BE2C (cell line): ENCODE measurements at places on chromosomes 6 and 20.
A peak's percentile ranks its signal among the peaks of the same experiment; 100 is the strongest.

GRCh38 chr20:7571521-7572055 lies 368.7 kb downstream of the HAO1 start:
- no peak for DNase-seq

DNA sequence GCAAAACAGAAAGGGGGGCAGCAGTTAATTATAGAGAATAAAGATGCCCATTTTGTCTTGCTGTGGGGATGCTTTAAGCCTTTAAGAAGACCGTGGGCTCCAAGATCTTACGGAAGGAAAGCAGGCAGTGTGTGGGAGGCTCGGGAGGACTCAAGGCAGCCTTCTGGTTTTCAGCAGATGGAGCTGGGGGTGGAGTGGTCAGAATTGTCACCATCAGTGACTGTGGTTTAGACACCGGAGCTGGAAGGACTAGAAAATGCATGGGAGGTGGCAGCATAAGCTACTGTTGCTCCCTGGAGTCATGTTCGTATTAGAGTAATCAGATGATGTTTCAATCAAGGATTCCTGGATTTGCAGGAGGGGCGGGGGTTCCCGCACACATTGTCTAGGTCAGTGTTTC lies 3.7 kb downstream of the PHACTR1 start:
- DNase-seq, result no peak

DNA sequence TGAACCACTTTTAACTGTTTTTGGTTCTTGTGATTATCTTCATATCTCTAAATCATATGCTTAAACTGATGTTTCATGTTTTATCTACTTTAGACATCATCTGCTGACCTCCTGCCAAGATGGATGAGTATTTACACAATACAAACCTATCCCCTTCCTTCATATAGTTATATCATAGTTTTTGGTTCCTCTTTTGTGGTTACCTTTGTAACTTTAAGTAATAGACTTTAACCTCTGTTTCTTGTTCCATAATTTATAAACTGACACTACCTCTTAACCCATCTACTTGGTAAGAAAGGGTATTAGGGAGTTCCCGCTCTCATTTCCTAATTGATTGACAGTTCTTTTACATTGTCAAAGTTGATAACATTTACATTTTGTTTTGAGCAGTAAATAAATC lies 11.9 kb downstream of the PCMT1 start:
- DNase-seq, result no peak

- DNase-seq, result no peak
These were observed 39.8 kb upstream of the AKAP12 start for GRCh38 chr6:151199991-151200390.

DNA sequence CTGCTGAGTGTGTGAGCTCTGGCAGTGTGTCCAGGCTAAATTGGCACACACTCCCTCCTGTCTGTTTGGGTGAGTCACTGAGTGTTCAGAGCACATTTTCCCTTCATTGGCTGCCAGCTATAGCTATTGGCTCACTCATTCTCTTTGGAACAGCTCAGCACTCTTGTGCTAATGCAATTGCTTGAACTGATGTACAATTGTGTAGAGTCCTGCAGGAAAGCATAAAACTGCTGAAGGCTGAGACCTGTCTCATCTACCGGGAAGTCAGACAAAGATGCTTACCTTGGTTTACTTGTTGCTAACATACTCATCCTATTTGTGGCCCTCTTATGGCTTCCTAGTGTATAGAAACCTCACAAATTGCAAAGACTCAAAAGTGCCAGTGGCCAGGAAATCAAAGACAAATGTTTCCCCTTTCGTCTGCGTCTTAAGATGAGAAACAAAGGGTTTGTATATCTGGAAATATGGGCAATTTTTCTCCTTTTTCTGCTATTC lies 351.0 kb downstream of the BCKDHB start:
- DNase-seq, result peak; percentile 49

- no peak for DNase-seq
These were observed 838.4 kb downstream of the DHX35 start for GRCh38 chr20:39800548-39800947.

GRCh38 chr6:151005896-151006632 lies 140.6 kb downstream of the MTHFD1L start:
- DNase-seq, result no peak

DNA sequence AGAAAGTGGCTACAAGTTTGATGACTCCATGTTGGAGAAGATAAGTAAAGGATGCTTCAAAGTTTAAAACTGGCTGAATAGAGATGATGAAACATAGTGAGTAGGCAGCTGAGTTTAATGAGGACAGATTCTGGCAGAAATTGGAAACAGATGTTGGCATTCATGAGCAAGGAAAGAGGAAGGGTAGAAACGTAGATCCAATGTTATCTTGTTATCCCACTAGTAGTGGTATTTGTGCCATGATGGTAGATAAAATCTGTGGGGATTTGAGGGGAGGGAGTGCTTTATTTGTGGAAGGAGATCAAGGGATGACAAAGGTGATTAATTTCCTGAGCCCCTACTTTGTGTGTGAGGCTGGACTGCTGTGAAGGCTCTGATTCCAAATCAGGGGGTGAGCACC lies 69.5 kb downstream of the MRAP2 start:
- no peak for DNase-seq

- DNase-seq, result no peak
These were observed 144.8 kb downstream of the BCKDHB start for GRCh38 chr6:80251321-80251720.

DNA sequence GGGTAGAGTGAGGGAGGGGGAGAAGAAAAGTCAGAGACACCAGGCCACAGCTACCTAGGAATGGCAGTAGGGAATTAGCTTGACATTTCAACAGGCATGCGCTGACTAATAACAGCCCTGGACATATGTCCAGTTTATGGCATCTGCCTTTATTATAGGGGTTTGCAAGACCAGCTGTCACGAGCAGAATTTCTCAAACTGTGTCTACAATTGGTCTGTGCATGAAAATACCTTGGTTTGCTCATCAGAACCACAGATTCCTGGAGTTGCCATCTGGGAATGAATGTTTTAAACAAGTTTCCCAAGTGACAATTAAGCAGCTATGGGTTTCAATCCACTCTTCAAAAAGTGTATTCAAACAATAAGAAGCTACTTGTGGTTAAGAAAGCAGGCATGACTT lies 110.3 kb upstream of the ENPP5 start:
- no peak for DNase-seq

GRCh38 chr6:39100358-39100757 lies 14.6 kb downstream of the SAYSD1 start:
- no peak for DNase-seq

DNA sequence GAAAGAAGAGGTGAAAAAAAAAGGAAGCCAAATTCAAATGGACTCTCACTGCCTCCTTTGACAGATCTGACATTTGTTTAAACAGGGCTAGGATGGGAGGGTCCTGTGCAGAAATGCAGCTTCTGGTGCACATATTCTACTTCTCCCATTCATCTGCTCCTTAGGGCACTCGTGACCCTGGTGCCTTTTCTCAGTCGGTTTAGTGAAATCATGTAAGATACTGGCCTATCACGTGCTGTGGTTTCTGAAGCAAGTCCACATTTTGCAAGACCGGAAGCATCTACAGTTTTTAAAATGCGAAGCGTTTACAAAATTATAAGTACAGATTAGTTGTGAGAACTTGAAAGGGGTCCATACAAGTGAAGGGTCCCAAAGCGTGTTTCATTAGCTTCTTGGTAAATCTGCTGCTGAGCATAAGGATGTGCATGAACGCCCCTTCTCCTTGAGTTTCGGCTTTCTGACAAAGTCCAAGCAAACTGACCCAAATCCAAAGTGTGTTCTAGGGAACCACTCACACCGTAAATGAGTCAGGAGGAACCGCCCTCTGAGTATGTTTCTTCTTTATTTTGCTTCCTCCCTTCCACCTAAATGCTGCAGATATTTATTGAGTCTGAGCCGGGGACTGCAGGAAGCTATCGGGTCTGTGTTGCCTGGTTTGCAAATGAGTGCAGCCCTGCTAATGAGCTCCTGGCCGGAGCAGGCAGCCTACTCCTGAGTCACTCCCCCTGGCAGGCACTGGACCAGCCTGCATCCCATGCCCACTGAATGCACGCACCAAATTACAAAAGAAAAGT lies 323.8 kb upstream of the JARID2 start:
- no peak for DNase-seq

GRCh38 chr20:39338469-39339376 lies 376.6 kb downstream of the DHX35 start:
- DNase-seq, result no peak

GRCh38 chr6:46220352-46221221 lies 49.8 kb upstream of the ENPP5 start:
- no peak for DNase-seq
